ENCODE measurements at places on chromosomes 12 and 14. TPM values are rescaled to one million over a fixed set of nuclear protein-coding genes. Genes with fewer than 3 reads are reported as not detected.

GRCh38 chr12:105229371-105229770, 6.6 kb downstream of the APPL2 start:
- DNase-seq: no peak

DNA sequence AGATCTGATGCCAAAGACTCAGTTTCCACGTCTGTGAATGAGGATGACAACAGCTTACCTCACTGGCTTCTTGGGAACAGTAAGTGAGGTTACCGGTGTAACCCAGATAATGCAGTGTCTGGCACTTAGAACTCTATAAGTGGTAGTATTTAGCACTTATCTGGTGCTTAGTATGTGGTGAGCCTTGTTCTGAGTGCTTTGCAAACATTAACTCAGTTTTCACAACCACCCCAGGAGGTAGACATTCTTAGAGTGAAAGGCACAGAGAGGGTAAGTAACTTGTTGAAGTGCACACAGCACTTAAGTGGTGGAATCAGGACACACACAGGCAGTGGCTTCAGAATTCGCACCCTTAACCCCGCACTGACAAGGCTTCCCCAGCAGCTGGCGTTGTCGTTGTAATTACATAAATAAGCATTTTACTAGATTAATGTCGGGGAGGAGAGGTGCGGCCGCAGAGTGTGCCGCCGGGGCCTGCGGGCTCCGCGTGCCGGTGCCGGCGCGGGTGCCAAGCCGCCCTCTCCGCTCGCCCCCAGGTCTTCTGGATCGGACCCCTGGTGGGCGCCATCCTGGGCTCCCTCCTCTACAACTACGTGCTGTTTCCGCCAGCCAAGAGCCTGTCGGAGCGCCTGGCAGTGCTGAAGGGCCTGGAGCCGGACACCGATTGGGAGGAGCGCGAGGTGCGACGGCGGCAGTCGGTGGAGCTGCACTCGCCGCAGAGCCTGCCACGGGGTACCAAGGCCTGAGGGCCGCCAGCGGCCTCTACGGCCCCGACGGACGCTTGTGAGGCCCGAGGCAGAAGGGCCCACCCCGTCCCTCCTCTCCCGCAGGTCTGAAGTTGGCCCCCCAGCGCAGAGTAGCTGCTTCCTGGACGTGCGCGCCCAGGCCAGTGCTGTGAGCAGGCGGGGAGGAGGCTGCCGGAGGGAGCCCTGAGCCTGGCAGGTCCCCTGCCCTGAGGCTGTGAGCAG, 4.6 kb downstream of the AQP2 start:
- DNase-seq: no peak

DNA sequence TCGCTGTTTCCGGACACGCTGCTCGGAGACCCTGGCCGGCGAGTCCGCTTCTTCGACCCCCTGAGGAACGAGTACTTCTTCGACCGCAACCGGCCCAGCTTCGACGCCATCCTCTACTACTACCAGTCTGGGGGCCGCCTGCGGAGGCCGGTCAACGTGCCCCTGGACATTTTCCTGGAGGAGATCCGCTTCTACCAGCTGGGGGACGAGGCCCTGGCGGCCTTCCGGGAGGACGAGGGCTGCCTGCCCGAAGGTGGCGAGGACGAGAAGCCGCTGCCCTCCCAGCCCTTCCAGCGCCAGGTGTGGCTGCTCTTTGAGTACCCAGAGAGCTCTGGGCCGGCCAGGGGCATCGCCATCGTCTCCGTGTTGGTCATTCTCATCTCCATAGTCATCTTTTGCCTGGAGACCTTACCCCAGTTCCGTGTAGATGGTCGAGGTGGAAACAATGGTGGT, 90.0 kb downstream of the GALNT8 start:
- DNase-seq: no peak

GRCh38 chr14:96790186-96790585, 7.0 kb upstream of the VRK1 start:
- no peak for DNase-seq

DNA sequence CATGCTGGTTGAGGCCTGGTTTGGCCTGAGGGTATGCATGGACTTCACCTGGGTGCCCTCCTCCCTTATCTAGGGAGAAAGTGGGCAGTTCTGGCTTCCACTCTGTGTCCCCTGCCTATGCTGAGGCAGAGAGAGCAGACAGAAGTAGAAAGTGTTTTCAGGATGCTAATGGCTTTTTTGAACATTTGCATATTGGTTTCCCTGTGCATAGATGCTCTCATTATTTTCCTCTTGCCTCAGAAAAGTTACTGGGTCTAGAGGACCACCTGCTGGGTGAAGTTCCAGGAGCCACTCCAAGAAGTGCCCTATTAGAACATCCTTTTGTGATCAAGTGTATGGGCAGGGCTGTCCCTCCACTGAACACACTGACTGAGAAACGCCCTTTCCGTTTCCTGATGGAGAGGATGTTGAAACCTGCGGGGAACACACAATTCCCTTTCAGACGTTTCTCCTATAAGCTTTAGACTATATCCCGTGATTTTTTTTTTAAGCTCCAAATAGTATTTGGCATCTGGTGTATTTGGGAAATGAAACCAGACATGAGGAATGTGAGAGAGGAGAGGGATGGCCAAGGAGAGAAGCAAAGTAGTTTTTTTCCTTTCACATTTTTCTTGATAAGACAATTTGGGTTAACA, 66.6 kb downstream of the DAAM1 start:
- DNase-seq: no peak

Gene CLEC2A
- not detected for polyA plus RNA-seq

Gene TAS2R30
- 0.22 TPM for polyA plus RNA-seq
